ENCODE measurements at places on chromosomes 11 and 22.

DNA sequence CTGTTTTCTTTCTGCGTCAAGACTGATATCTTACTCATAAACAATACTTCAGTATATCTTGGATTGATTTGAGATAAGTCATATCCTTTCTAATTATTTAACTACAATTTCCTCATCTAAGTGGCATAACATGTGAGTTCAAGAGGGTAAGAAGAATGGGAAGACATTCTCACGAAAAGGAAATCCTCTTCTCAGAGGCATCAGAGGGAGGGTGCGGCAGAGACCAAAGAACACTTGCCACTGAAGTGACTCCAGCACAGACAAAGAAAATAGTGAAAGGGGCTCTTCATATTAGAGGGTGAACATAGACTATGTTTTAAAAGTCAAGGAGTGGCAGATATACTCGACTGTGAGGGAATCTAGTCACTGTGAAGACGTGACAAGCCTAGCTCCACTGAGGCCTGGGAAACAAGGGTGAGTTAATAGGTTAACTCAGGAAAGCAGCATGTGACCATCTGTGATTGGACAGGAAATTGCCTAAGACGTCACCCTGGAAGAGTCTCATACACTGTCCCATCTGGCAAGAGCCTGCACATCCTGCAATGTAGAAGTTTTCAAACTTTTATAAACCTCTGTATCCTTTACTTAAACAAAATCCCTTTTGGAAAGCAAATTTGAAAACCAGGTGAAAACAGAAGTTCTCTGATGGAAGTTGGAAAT lies 1.9 kb upstream of the MMP1 start:
- no peak for DNase-seq

- no peak for DNase-seq
These were observed 92.7 kb downstream of the NTM start for GRCh38 chr11:131463162-131463561.

DNA sequence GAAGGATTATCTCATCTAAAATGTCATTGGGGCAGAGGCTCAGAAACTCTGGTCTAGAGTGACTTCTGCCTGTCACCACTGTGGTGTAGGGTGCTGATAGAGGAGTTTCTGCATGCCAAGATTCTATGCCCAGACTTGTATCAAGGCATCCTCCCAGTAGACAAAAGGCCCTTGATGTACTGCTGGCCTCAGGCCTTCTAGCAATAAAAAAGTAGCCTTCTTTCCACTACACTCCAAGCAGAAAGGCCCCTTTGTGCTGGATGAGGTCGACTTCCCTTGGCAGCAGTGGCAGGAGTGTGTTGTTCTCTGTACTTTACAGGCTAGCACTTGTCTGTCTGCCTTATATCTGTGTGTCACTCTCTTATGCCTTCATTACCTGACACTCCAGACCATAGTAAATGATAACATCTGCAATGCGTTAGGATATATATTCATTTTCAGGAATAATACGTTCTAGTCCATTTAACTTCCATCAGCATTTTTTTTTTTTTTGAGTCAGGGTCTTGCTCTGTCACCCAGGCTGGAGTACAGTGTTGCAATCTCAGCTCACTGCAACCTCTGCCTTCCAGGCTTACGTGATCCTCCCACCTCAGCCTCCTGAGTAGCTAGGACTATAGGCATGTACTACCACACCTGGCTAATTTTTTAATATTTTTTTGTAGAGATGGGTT lies 49.5 kb upstream of the RRM1 start:
- DNase-seq: no peak

- DNase-seq: no peak
These were observed 25.4 kb downstream of the MS4A10 start for GRCh38 chr11:60810569-60810968.

DNA sequence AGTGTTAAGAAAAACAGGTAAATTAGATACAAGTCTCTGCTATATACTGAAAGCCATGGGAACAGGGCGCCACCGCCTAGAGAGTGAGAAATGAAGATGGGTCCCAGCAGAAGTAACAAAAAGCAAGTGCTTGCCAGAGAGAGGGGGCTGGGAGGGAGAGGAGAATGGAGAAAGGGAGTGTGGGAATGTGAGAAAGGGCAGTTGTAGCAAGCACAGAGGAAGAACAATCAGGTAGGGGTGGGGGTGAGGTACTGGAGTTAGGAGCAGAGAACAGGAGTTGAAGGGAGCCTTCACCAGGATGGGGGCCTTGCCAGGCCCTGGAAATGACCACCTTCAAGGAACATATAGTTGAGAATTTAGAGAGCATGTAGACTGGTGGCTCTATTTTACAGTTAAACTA lies 66.8 kb downstream of the TCF20 start:
- no peak for DNase-seq

DNA sequence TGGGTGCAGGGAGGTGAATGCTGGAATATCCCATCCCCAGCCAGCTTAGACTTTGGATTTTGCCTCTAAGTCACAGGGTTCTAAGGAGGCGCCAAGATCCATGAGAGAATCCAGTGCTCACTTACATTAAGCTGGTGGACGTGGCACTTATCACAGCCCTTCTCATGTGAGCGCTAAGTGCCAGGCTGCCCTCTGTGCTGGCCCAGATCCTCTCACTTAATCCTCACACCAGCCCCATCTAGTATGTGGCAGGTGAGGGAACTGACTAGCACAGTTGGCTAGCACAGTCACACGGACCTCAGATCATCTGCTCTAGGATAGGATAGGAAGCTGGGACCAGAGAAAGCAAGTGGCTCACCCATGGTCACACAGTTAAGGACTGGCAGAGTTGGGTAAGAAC lies 3.6 kb downstream of the HMOX1 start:
- DNase-seq: no peak

DNA sequence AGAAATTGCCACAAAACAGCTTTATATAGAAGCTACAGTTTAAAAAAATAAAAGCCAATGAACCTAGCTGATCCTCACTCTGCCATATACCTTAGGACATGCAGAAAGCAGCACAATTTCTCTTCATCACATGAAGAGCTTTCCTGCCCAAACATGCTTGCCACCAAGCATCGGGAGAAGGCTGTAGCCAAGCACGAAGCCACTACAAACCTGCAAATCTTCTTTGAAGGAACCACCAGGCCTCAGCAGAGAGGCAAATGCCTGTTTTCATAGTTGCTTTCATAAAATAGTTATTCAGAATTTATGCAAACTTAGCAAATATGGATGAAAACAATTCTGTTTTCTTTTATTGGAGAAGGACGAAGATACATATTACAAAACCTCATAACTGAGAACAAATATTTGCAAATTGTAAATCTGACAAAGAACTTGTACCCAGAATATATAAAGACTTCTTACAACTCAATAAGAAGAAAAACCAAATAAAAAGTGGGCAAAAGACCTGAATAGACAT lies 100.3 kb downstream of the RBFOX2 start:
- DNase-seq: no peak

GRCh38 chr11:116242006-116242405 lies 530.8 kb downstream of the BUD13 start:
- no peak for DNase-seq

DNA sequence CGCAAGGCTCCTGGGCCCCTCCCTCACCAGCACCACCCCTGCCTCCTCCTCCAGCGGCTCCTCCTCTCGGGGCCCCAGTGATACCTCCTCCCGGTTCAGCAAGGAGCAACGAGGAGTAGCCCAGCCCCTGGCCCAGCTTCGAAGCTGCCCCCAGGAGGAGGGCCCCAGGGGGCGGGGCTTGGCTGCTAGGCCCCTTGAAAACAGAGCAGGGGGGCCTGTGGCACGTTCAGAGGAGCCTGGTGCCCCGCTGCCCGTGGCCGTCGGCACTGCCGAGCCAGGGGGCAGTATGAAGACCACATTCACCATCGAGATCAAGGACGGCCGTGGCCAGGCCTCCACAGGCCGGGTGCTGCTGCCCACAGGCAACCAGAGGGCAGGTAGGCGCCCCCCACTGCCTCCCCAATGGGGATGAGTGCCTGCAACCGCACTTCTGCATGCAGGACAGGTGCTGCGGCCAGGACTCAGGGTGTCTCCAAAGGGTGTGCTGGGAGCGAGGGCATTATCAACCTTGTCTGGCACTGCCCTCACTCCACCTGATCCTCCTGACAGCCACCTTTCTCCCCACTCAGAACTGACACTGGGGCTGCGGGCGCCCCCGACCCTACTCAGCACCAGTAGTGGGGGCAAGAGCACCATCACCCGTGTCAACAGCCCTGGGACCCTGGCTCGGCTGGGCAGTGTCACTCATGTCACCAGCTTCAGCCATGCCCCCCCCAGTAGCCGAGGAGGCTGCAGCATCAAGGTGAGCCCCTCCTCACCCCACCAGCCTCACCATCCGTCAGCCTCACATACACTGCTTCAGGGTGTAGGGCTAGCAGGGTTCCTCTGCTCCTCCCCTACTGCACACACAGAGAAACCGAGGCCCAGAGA lies 10.2 kb downstream of the SMTN start:
- DNase-seq: no peak

- DNase-seq: no peak
These were observed 413.6 kb downstream of the TBC1D22A start for GRCh38 chr22:47176026-47176389.

DNA sequence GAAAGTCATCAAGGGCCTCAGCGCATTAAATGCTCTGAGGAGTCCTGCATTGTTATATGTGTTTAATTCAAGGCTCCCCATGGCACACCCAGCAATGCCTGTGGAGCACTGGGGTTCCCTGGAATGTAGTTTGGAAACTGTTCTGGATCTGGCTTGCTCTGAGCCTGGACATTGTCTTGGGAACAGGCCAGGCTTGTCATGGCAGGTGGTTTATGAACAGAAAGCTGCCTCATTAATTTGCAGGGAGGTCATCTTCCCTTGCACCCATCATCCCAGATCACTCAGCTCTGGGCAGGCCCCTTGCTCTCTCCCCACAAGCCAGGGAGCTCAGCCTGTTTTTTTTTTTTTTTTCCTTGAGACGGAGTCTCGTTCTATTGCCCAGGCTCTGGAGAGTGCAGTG lies 32.9 kb downstream of the RPS6KA4 start:
- DNase-seq: no peak

DNA sequence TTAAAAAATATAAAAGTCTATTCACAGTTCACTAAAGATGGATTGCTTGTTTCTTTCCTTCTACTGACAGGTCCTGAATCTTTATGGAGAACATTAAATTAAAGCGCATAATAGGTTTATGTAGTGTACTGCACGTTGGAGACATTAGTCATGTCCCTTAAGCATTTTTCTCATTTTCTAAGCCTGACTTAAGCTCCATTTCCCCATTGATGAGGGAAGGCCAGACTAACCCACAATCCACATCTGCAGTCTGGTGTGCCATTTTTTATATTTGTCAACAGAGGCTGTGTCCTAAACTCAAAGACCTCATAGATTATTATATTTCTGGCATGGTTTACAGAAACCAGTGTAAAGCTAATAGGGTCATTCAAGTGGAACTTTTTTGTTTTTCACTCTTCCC lies 39.9 kb downstream of the CADM1 start:
- DNase-seq: no peak

DNA sequence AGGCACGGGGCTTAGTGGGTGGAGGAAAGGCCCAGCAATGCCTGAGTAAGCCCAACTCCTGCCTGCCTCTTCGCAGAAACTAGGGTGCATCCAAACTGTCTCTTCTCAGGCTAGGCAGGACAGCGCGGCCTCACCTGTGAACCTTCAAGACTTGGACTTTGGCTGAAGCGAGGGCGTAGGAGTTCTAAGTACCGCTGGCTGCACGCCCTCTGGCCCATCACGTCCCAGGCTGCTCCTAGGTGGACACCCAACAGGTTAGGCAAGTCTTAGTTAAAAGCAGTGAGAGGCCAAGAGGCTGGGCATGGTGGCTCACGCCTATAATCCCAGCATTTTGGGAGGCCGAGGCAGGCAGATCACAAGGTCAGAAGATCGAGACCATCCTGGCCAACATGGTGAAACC lies 1.8 kb upstream of the DDB2 start:
- DNase-seq: no peak

DNA sequence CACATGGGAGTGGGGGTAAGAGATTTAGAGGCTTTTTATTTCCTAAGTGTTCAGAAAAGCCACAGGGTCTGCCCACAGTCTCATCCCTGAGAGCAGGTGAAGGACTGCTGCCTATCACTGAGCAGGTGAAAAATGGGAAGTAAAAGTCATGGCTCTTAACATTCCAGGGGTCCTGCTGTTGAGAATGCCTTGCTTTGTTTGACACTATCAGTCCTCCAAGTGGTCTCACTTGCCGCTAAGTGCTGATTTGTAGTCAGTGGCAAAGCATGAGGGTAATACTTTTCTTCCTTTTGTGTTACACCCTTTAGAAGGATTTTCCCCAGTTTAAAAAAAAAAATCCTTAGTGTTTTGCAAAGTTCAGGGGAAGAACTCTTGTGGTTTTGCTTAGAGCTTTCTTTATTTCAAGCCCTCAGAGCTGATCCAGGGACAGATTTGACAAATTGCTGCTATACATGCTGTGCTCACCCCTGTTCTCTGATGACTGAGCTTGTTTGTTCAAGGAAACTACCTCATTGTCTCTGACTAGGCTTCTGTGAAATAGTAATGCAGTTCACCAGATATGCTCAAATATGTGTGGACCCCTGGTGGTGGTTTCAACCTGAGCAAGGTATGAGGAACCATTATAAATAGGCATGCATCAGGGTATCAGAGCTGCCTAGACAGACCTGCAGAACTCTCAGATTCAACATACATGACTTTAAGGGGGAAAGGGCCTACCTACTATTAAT lies 141.0 kb downstream of the ARHGAP42 start:
- peak; percentile 59 for DNase-seq

DNA sequence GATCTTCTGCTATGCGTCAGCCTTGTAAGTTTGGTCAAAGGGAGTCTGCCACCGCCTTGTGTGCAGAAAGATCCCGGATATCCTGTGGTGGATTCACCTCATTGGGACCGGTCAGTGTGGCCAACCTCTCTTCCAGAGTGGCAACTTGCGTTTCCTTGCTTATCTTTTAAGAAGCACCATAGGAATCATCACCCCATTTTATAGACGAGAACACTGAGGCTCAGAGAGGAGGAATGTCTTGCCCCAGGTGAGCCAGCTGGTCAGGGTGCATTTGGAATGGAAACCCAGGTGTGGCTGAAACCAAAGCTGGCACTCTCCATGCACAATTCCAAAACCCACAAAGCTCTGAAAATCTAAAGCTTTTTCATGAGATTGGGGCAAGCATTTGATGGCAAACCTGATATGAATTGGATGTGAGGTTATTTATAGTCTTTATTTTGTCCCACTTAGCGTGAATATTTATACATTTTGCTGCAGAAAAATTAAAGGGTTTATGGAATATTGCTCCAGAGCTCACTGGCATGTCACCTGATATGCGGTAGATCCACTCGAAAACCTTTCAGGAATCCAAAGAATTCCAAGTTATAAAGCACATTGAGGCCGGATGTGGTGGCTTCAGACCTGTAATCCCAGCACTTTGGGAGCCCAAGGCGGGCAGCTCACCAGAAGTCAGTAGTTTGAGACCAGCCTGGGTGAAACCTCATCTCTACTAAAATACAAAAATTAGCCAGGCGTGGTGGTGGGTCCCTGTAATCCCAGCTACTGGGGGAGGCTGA lies 12.1 kb upstream of the EIF3D start:
- no peak for DNase-seq

DNA sequence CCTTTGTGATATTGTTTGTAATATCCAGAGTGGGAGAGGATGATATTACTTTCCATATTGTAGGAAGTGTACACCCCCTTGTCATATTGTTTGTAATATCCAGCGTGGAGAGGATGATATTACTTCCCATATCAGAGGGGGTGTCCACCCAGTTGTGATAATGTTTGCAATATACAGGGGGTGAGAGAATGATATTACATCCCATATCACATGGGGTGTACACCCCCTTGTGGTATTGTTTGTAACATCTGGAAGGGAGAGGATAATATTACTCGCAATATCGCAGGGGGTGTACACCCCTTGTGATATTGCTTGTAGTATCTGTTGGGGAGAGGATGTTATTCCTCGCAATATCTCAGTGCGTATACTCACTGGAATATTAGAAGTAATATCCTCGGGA lies 61.5 kb downstream of the PRSS23 start:
- no peak for DNase-seq

Data from NCI-H2081 (cell line).